ENCODE measurements at places on chromosomes 16 and 17. TPM values are rescaled to one million over a fixed set of nuclear protein-coding genes. Genes with fewer than 3 reads are reported as not detected.
A peak's percentile ranks its signal among the peaks of the same experiment; 100 is the strongest.

HAS3 gene
- 1.7 TPM for total RNA-seq

DNA sequence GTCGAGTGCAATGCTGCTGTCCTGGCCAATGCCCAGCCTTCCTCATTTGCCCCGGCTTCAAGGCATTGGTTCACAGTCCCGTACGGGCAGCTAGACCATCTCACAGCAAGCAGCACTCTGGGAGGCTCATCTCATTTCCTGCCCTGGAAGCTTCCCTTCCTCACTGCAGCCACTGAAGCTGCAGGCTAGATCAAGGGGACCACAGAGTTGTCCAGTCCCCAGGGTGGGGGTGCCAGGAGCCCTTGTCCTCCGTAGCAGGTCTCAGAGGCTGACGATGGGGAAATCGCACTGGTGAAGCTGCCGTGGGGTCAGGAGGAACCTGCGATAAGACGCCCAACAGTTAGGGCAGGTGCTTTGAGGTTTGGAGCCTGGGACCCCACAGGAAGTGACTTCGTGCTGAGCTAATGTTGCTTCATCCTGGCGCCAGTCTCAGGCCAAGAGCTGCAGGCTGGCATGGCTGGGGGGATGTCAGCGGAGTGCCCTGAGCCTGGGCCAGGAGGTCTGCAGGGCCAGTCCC lies at the start of gene SPNS3:
Gene SPNS3 (plus strand): TSS at position 426 of the 517 bp plus-strand sequence. CDS start 28 bp downstream, at position 454.
- H3K27ac ChIP-seq, result no peak within 1 kb of the TSS
- no peak within 1 kb of the TSS for H3K4me3 ChIP-seq
- DNase-seq, result no peak
- H3K27me3 ChIP-seq, result no peaks in the 10 kb centered on the region
- no peaks in the 10 kb centered on the region for H3K36me3 ChIP-seq

MMP28 gene
- total RNA-seq, result 1.2 TPM

GRCh38 chr16:56451753-56452689 lies 667 bp downstream of the OGFOD1 start:
- no peaks in the 10 kb centered on the region for H3K27me3 ChIP-seq
- DNase-seq, result peak; percentile 31
- H3K4me1 ChIP-seq, result peaks cover 13% of the 10 kb centered on the region
- peak overlapping the region; percentile 83 for H3K27ac ChIP-seq
- H3K36me3 ChIP-seq, result peaks cover 29% of the 10 kb centered on the region
- peak overlapping the region; percentile 87 for H3K4me3 ChIP-seq

DNA sequence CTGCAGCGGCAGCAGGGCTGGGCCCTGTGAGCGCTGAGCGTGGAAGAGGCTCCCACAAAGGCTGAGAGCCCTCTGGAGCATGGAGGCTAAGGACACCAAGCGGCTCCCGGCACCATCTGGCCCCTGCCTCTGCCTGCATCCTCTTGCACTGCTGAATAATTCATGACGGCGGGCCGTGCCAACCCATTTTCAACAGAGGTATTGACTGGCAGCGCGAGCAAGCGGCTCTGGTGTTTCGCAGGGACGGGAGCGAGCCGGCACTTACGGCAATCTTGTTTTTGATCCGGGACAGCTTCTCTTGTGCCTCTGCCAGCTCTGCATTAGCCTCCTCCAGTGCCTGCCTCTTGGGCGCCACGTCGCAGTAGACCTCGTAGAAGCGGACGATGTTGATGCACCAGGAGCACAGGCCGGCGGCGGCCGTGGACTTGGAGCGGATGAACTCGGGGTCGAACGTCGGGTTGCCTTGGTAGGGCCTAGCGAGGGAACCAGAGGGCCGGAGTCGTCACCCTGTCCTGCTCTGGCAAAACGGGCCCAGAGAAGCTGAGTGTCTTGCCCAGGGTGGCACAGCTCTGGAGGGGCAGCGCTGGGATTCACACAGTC lies 80.4 kb downstream of the PGS1 start:
- no peak overlapping the region for H3K27ac ChIP-seq
- H3K4me1 ChIP-seq, result no peaks in the 10 kb centered on the region
- no peak overlapping the region for H3K4me3 ChIP-seq
- peaks cover 2% of the 10 kb centered on the region for H3K27me3 ChIP-seq

DNA sequence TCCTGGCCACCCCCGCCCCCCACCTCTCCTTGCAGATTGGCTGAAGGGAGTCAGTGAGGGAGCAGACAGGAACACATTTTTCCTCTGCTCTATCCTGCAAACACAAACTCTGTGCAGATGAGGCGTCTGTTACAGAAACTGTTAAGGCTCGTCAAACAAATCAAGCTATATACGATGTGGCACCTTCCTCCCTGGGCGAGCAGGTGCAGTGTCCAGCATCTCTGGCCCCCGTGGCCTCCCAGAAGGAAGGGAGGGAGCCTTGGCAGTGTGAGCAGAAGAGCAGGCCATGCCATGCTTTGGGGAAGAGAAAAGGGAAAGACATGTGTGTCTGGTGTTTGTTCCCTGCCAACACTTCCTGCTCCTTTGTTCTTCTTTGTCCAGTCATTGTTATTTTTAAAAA lies 267.8 kb downstream of the UTP18 start:
- DNase-seq, result no peak
- H3K4me1 ChIP-seq, result no peaks in the 10 kb centered on the region
- H3K4me3 ChIP-seq, result no peak overlapping the region

DNA sequence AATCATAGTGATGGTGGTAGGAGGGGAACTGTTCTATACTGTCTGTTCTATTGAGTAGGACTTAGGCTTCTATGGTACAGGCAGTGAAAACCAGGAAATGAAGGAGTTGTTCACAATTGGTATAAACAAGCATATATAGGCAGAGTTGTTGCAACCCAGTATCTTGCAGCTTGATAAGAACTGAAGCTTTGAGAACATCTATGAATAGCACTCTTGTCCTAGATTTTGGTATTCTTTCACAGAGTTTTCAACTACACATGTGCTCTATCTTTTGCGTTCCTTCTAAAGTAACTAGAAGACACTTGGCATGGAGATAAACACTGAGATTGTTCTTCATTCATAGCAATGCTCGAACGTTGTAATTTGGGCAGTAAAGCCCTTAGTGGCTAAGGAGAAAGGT lies 91.8 kb downstream of the KCNJ2 start:
- H3K36me3 ChIP-seq, result no peaks in the 10 kb centered on the region
- no peak for DNase-seq
- no peak overlapping the region for H3K4me3 ChIP-seq
- H3K27ac ChIP-seq, result no peak overlapping the region
- peaks cover 4% of the 10 kb centered on the region for H3K4me1 ChIP-seq
- H3K27me3 ChIP-seq, result no peaks in the 10 kb centered on the region

KCNJ2 gene
- 10.2 TPM for total RNA-seq

DNA sequence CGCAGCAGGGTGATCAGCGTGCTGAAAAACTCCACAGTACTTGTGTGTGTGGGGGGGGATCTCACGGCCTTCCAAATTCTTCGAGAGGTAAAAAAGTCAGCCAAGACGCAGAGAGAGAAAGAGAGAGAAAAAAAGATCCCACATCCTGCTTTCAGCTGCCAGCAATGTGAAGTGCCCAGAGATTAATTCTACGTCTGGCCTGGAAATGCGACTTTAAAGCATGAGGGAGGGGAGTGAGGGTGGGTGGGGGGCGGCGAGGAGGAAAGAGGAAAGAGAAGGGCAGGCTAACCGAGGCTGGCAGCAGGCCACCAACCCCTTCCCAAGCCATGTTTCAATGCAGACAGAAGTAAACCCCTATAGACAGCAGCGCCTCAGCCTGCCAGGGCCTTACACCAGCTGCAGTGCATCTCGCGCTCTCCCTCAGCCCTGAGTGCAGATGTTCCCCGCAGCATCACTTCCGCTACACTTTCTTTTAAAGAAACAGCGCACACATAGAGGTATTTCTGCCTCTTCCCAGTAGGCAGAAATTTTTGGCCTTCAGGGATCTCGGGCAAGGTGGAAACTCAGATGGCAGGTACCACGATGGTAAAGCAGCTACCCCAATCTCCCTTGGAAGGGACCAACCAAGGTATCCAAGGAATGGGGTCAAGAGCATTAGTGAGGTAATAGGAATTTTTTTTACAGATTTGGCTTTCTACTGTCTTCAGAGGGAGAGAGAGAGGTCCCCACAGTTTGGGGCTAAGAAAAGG lies 87.8 kb downstream of the SMG6 start:
- no peaks in the 10 kb centered on the region for H3K36me3 ChIP-seq
- H3K27me3 ChIP-seq, result no peaks in the 10 kb centered on the region
- H3K4me3 ChIP-seq, result peak overlapping the region; percentile 57

GRCh38 chr17:35088881-35089585 lies 25.5 kb upstream of the RFFL start:
- no peaks in the 10 kb centered on the region for H3K36me3 ChIP-seq
- peaks cover 34% of the 10 kb centered on the region for H3K4me1 ChIP-seq
- peak; percentile 39 for DNase-seq
- no peaks in the 10 kb centered on the region for H3K27me3 ChIP-seq
- peak overlapping the region; percentile 81 for H3K4me3 ChIP-seq

GRCh38 chr17:78272181-78272913 lies 40.9 kb downstream of the TMEM235 start:
- H3K36me3 ChIP-seq, result no peaks in the 10 kb centered on the region
- H3K4me3 ChIP-seq, result no peak overlapping the region
- H3K27me3 ChIP-seq, result peaks cover 22% of the 10 kb centered on the region

DNA sequence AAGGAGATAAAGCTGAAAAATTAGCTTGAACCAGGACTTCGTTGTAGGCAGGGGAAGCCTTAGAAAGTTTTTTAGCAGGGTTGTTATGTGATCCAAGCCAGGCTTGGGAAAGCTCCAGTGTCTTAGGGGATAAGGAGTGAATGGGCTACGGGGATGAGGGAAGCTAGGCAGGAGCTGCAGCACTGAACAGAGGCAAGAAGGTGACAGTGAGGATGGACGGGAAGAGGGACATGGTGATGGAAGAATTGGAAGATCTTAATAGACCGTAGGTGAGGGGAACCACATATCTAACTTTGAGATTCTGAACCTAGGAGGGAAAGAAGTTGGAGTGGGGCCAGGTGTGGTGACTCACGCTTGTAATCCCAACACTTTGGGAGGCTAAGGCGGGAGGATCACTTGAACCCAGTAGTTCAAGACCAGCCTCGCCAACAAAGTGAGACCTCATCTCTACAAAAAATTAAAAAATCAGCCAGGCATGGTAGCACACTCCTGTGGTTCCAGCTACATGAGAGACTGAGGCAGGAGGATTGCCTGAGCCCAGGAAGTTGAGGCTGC lies 3.2 kb downstream of the RHBDL3 start:
- H3K4me3 ChIP-seq, result no peak overlapping the region
- no peak for DNase-seq
- H3K27ac ChIP-seq, result no peak overlapping the region
- no peaks in the 10 kb centered on the region for H3K36me3 ChIP-seq

DNA sequence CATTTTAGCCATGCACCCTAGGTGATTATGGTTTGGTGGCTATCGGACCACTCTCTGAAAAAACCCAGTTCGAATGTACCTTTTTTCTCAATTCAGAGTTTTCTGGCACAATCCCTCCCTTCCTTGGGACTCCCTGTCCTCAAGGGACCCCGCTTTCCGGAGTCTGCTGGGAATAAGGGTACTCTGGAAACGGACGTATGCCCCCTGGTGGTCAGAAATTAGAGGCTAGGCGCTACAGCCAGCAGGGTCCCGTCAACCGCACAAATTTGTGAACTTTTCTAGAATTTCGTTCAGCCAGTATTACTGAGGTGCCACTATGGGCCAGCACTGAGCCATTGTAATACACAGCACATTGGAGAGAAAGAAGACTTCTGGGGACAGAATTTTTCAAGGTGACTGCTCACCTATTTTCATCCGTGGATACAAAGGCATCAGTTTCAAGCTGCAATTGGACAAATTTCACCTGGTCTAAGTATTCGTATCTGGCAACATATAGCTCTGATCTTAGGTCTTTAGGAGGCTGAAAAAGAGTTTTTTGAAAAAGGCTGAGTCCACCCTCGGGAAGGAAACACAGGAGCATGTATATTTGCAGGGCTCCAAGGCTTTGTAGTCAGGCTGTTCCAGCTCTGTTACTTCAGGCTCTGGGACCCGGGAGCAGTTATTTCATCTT lies 27.1 kb upstream of the CRYBA1 start:
- H3K27ac ChIP-seq, result no peak overlapping the region
- DNase-seq, result peak; percentile 59
- H3K4me3 ChIP-seq, result no peak overlapping the region
- peaks cover 3% of the 10 kb centered on the region for H3K4me1 ChIP-seq

GRCh38 chr17:35101725-35102124 lies 17.9 kb downstream of the RAD51D start:
- H3K27ac ChIP-seq, result no peak overlapping the region
- H3K36me3 ChIP-seq, result peaks cover 16% of the 10 kb centered on the region
- no peaks in the 10 kb centered on the region for H3K27me3 ChIP-seq
- H3K4me3 ChIP-seq, result no peak overlapping the region

DNA sequence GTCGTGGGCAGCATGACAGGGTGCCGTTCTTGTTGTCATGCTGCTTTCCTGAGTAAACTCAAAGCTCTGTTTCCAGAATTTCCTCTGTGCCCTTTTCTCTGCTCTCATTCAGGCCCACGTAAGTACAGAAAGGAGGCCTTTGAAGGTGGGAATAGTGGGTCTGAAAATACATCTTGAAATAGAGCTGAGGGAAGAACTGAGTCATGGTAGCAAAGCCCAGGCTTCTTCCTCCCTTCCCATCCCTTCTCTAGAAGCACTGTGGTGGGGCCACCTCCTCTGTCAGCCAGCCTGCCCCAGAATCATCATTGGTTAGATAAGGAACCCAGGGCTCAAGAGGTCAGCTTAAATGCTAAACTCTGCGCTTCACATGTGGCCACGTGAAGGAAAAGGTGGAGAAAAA lies 9.4 kb downstream of the CTRL start:
- no peak overlapping the region for H3K4me3 ChIP-seq
- H3K36me3 ChIP-seq, result no peaks in the 10 kb centered on the region
- H3K4me1 ChIP-seq, result peaks cover 12% of the 10 kb centered on the region
- no peak for DNase-seq
- H3K27me3 ChIP-seq, result no peaks in the 10 kb centered on the region

GRCh38 chr17:18025945-18026776 lies 12.8 kb downstream of the ATPAF2 start:
- peak; percentile 73 for DNase-seq
- no peak overlapping the region for H3K27ac ChIP-seq
- no peaks in the 10 kb centered on the region for H3K27me3 ChIP-seq
- peaks cover 12% of the 10 kb centered on the region for H3K4me1 ChIP-seq
- no peak overlapping the region for H3K4me3 ChIP-seq
- H3K36me3 ChIP-seq, result no peaks in the 10 kb centered on the region

DNA sequence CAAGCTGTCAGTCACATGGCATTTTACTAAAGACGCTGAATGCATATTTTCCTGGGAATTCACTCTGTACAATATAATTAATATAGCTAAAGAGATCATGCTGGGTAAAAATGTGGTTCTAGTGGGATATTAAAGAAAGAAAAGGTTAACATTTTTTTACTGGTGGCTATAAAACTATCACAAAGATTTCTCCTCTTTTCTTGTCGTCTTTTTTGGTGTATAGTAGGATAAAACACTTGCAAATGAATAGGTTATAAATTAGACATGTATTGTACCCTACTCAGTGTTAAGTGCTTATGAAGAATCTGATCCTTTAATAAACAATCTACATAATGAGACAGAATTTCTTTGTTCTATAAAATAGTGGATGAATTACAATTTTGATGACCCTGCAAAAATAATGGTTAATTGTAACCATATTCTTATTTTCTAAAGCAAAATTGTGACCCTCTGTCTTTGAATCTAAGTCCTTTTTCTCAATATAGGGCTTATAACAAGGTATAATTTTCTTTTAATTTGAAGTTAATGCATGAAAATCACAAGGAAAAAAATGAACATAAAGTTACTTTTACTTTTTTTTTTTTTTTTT lies 1540.4 kb upstream of the GOT2 start:
- DNase-seq, result no peak
- no peaks in the 10 kb centered on the region for H3K27me3 ChIP-seq
- H3K36me3 ChIP-seq, result no peaks in the 10 kb centered on the region
- H3K4me3 ChIP-seq, result no peak overlapping the region

POLDIP2 gene
- 78.6 TPM for total RNA-seq

PSKH1 gene
- 27.3 TPM for total RNA-seq
